ENCODE measurements at places on chromosomes 7 and 10.

- DNase-seq = no peak
Measured at GRCh38 chr7:13276977-13277376, 589.5 kb downstream of the ARL4A start.

DNA sequence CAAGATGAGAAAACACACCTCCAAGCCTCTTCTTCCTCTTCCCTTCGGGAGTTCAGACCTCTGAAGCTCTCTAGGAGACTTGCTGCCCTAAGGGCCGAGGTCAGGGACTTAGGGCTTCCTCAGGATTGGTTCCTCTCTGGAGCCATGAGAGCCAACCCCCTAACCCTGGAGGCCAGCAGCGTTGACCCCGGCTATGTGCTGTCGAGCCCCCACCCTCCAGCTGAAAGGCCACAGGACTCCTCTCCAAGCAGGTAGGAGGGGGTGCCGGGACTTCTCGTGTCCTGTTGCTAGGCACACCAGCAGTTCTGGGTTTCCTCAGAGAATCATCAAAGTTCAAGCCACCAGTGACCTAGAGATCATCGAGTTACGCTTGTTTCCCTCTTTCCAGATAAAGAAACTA lies 87.4 kb downstream of the ARHGAP22 start:
- DNase-seq = no peak

DNA sequence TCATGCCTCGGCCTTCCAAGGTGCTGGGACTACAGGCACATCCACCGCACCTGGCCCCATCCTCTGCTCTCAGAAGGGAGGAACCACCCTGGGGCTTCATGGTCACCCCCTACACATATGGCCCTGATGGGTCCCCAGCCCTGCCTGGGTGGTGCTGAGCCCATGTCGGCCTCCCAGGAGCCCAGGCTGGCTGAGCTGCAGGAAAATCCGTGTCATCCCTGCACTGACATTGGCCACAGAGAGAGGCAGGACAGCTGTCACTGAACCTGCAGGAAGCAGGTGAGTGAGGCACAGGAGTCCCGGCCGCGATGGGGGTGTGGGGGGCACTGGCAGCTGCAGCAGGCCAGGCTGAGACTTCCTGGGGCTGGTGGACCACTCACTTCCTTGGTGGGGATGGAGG lies 8.0 kb downstream of the GRIFIN start:
- no peak for DNase-seq

- no peak for DNase-seq
Measured at GRCh38 chr10:97090035-97090434, 95.7 kb downstream of the SLIT1 start.

GRCh38 chr7:25780904-25781303 lies 371.1 kb upstream of the NFE2L3 start:
- DNase-seq = no peak

GRCh38 chr7:36048141-36048901 lies 104.7 kb upstream of the EEPD1 start:
- DNase-seq = no peak

DNA sequence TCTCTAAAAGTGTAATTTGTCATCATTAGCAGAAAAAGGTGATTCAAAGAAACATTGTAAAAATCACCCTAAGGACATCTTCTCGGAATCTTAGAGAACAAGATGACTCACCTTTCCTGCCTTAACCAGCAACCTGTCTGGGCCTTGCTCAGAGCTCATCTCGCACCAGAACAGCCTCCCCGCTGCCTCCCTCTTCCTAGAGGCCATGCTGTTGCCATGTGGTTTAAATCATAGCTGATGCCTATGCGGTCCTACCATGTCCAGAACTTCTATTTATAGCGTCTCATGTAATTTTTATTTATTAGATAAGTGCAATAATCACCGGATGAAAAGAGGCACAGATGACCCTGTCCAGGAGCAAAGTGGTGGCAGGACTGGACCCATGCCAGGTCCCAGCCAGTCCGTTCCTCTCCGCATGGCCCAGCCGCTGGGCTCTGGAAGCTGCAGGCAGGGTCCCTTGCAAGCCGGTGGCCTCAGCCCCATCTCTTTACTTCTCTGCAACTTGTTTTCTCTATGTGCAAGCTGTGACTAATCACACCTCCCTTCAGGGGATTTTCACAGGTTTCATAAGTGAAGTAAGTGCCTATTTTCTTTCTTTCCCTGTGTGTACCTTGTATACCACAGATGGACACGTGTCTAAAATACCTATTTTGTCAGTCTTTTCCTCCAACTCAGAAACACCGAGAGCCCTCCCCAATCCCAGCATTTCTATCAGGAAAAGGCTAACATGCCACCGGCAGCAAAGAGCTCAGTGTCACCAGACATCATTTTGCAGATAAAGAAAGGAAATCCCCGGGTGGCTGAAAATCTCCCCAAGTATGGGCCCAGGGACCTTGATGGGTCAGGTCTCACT lies 27.1 kb downstream of the KLF6 start:
- no peak for DNase-seq

GRCh38 chr7:123944395-123944794 lies 19.4 kb downstream of the SPAM1 start:
- no peak for DNase-seq
